Prostate gland (tissue), 2 donors: ENCODE measurements at places on chromosomes 12 and 14. TPM values are rescaled to one million over a fixed set of nuclear protein-coding genes. Genes with fewer than 3 reads are reported as not detected.

DNA sequence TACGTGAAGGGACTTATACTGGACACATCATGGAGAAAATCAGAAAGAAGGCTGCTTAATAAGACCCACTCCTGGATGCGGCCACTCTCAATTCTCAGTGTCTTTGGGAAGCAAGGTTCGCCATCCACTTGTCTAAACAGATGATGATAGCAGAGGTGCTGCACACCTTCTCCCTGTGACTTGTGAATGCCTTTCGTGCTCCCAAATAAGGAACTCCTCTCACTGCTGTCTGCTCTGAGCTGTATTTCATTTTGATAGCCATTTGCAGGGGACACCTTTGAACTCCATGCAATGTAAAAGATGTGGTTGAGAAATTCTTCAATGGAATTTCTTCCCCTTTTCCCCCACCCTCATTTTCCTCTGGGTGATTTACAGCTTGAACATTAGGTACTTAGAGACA lies 11.6 kb downstream of the RMST start:
- no peaks in the 10 kb centered on the region for H3K27me3 ChIP-seq
- no peaks in the 10 kb centered on the region for H3K4me1 ChIP-seq
- no peak overlapping the region for H3K4me3 ChIP-seq
- no peaks in the 10 kb centered on the region for H3K36me3 ChIP-seq

DNA sequence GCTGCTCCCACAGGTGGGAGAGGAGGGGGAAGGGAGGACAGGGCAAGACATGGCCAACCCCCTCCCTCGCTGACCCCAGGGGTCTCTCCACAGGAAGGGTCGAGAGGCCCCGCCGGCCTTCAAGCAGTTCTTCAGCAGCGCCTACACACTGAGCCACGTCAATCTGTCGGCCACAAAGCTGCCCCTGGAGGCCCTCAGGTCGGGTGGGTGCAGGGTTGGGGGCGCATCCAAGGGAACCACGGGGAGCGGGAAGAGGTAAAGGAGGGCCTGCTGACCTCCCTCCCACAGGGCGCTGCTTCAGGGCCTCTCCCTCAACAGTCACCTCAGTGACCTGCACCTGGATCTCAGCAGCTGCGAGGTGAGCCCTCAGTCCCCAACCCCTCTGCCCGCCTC lies 6.1 kb downstream of the CARMIL3 start:
- no peak overlapping the region for H3K4me3 ChIP-seq
- DNase-seq = no peak
- no peaks in the 10 kb centered on the region for H3K27me3 ChIP-seq
- H3K4me1 ChIP-seq = no peaks in the 10 kb centered on the region
- H3K27ac ChIP-seq = no peak overlapping the region

The GPR162 gene
- 4.4 TPM for total RNA-seq

The SPIC gene
- total RNA-seq = not detected

The SLC38A6 gene
- total RNA-seq = 15.1 TPM

The LGALS3 gene
- 334 TPM for total RNA-seq
